SK-N-SH treated with all-trans-retinoic acid at 6 μM for 48 hours (cell line): ENCODE measurements at places on chromosomes 7 and 10.
A peak's percentile ranks its signal among the peaks of the same experiment; 100 is the strongest.

DNA sequence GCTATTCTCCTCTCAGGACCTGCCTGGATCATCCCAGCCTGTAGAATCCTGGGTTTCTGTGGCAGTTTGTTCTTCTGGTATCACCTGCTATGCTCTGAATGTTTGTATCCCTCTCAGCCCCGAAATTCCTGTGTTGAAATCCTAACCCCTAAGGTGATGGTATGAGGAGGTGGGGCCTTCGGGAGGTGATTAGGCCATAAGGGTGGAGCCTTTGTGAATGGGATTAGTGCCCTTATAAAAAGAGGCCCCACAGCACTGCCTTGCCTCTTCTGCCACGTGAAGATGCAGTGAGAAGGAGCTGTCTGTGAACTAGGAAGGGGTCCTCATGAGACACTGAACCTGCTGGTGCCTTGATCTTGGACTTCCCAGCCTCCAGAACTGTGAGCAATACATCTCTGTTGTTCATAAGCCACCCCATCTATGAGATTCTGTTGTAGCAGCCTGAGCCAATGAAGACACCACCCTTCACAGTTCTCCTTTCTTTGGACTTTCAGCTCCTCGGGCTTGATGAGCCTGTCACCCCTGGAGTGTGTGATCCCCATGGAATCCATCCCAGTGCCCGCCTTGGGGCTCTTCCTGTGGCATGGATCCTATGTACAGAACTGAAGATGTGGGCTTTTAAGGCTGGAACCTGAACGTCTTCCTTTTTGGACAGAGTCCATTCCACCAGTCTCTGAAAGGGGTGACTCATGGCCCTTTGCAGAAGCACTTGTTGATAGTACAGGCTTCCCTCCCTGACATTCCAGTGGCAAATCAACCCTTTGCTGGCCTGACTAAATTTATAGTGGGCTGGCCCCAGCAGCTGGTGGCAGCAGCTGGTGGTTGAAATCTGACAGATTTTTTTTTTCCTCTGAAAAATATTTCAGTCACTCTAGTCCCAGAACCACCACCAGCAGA lies 138.0 kb downstream of the TACC2 start:
- ATAC-seq = peak; percentile 95

DNA sequence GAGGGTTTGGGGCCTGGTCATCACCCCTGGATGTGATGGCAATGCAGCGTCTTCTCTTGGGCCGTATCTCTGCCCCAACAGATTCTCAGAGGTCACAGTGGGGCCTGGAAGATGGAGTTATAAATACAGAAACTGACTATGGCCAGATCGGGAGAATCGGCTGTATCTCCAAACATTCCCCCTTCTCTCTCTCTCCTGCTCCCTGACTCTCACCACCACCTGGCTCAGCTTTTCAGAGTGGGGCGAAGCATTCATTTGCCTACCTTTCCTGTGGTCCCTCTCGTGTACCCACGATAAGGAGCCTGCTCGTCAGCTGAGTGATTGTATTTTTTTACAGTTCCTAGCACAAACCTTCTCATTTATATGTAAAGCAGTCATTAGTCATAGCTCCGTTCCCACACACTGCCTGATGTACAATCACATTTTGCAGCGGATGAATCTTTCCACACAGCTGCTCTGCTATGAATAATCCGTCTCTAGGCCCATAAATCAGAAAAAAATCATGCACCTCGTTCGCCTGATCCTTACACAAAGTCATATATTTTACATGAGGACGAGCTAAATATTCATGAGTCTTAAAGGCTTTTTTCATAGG lies 23.2 kb upstream of the BTRC start:
- no peak for ATAC-seq

- no peak for ATAC-seq
Measured at GRCh38 chr10:11045487-11045886, 27.8 kb downstream of the CELF2 start.

DNA sequence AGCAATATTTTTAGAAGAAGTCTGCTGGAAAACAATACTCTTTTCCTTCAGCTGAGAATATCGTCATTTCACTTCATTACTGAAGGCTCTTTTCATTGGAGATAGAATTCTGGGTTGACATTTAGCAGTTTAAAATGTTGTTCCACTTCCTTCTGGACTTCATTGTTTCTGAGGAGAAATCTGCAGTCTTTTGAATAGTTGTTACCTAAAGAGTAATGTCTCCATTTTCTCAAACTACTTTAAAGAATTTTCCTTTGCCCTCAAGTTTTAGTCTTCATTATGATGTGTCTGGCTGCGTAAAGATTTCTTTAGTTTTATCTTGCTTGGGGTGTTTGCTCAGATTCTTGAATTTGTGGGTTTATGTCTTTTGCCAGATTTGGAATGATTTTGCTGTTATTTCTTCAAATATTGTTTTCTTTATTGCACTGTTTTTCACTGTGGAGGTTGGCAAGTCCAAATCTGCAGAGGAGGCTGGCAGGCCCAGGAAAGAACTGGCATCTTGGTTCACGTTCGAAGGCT lies 136.3 kb downstream of the DNAJB6 start:
- no peak for ATAC-seq

DNA sequence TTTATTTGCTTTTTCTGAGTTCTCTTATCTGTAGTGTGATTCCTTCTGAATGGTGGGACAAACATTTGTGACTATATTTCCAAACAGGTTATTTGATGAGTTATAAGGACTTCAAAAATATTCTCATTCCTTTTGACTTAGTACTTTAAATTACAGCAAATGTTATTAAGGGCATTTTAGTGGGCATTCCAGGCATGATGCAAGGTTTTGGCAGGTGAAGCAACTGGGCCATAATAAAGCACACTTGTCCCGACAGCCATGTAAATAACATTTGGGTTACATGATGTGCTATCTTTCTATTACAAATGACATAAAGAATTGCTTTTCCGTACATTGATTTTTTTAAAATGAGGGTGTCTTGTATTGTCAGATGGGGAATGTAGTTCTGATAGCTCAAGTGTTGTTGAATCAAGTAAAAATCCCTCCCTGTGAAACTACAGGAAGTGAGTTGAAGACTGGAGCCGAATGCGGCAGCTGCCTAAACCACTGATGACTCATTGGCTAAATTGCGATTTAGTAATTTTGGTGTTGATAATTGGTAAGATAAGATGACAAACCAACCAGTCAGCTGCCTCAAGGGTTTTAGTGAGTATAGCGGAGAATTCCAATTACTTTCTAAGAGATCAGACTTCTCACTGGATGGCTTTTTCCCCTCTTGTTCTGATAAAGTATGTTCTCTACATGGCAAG lies 231.3 kb upstream of the NPY start:
- peak; percentile 62 for ATAC-seq

GRCh38 chr10:88292185-88292514 lies 291.0 kb downstream of the RNLS start:
- ATAC-seq = no peak

DNA sequence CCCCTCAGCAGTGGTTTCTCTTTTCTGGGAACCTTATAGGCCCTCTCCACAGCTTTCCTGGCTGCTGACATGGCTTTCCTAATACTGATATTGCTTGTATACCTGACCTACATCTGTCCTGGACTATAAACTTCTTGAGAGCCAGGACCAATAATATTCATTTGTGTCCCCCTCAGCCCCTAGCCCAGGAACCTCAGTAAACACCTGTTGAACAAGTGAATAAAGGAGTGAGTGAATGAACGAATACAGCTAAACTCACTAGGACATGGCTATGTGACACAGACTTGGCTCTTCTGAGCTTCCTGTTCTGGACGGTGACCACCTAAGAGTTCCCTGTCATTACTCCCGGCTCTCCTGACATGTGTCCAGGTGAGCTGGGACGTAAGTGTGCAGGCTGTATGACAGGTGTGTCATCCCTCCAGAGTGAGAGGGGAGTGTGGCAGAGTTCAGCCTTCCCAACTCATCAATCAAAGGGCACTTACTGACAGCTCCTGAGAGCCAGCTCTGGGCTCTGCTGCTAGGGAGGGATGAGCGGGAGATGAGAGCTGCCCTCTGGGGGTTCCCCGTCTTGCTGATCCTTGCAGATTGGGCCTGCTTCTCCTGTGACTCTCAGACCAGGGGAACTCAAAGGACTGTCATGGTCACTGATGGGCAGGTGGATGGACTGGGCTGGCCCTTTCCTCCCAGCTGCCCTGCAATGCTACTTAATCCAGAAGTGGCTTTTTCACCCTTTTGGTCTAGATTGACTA lies 84.5 kb downstream of the HIF1AN start:
- no peak for ATAC-seq

DNA sequence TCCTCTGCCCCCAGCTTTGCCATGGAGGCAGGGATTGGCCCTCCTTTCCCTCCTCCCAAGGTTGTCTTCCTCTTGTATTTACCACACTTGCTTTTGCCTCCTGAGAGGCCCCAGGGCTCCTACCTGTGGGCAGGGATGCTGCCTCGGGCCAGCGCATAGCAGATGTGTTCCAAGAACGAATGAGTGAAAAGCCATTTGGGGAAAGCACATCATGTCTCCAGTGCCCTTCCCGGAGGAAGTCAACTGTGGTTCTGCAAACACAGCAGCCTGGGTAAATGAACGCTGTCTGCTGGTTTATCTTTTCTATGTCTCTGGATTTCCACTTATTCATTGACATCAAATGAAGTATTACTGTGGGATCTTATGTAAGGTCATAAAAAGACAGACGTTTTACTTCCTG lies 161.7 kb downstream of the FANK1 start:
- no peak for ATAC-seq

DNA sequence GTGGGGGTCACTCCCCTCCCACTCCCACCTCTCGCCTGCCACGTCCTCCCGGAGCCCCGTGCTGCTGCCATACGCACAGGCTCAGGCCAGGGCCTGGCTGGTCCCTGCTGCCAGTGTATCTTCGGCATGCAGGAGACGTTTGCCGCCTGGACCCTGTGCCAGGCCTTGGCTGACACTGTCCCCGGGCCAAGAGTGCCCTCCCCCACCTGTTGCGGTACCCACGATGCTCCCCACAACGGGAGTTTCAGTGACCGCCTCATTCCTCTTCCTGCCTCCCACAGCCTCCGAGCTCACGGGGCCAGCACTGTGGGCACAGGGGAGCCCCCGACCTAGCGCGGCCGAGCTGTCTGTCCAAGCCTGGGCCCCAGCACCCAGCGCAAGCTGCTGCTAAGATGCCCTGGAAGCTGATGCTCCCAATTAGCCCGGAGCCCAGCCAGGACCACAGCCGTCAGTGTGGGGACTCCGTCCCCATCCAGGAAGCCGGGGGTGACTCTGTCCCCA lies 7.4 kb downstream of the TTYH3 start:
- no peak for ATAC-seq

GRCh38 chr7:122702872-122703510 lies at the start of gene RNF148:
RNF148 (minus strand) TSS chr7:122702922; CDS start chr7:122702750, 172 bp downstream.
- ATAC-seq = no peak
